ENCODE measurements at places on chromosomes 12 and 14. TPM values are rescaled to one million over a fixed set of nuclear protein-coding genes. Genes with fewer than 3 reads are reported as not detected.

- DNase-seq, result no peak
These were observed 115.3 kb upstream of the PRB2 start for GRCh38 chr12:11510671-11511070.

GRCh38 chr14:103243764-103244737, 90.0 kb upstream of the EIF5 start:
- no peak for DNase-seq

DNA sequence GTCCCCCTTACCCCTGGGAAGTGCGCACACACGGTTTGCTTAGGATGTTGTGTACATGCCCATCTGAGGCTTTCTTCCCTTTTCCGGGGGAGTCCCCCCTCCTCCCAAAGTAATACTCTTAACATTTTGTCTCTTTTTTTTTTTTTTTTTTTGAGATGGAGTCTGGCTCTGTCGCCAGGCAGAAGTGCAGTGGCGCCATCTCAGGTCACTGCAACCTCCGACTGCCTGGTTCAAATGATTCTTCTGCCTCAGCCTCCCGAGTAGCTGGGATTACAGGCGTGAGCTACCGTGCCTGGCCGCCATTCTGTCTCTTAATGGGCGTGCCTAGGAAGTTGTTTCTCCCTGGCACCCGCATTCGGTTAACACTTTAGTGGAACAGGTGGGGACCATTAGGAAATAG, 4.5 kb upstream of the GMFB start:
- no peak for DNase-seq

- DNase-seq, result no peak
These were observed 275.2 kb downstream of the GXYLT1 start for GRCh38 chr12:41869432-41869831.

GRCh38 chr14:103370087-103370486, 15.1 kb upstream of the MARK3 start:
- no peak for DNase-seq

DNA sequence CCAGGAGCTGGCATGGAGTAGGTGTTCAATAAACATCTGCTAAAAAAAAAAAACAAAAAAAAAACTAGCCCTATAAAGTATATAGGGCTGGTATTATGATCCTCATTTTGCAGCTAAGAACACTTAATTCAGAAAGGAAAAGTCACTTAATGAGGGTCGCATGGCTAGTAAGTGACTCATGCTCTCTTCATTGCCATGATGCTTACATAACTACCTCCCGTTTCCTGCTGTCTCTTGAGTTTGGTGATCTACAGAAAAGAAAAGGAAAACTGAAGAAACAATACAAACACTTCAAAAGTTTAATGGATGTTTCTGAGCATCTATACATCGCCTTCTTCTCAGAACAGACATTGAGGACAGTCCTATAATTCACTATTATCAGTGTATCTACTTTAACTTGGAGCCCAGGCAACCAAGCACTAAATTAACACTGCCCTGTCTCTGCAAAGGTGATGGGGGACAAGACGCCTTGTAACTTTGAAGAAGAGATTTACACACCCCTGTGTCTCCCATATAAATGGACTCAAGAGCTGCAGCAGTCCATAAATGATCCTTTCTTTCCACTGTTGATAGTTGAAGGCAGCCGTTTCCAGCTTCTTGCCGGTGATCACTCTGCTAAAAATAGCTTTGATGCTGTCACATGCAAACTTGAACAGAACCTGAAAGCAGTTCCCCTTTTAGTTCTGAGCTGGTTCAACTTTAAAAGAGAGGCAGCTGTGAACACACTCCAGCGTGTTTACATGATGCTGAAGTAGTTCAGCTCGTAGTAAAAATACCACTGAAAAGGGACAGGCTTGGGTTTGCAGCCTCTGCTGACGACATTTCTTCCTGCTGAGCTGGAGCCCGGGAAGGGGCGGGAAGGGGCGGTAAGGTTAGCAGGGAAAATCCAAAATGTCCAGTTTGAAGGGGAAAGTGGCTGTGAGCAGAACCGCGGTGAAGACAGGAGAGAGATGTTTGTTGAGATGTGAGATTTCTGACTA, 113.3 kb downstream of the FOXN3 start:
- DNase-seq, result peak; percentile 79

DNA sequence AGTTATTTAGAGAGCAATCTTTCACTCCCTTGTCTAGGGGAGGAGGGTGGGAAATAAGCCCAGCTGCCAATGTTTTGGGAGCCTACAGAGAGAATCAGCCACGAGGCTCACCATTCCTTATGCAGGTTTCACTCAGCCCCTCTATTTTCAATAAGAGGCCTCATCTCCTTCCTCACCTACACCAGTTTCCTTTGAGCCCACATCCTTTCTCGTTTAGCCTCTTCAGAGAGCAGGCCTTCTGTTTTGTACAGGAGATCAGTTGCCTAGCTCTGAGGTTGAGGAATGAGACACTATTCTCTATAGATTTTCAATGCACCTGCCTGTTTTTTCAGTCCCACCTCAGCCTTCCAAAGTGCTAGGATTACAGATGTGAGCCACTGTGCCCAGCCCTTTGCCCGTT, 17.9 kb downstream of the SNAPC1 start:
- no peak for DNase-seq

GRCh38 chr12:76766161-76766560, 2.2 kb downstream of the ZDHHC17 start:
- DNase-seq, result no peak

GRCh38 chr12:44331269-44331668, 495.4 kb downstream of the TMEM117 start:
- no peak for DNase-seq

DNA sequence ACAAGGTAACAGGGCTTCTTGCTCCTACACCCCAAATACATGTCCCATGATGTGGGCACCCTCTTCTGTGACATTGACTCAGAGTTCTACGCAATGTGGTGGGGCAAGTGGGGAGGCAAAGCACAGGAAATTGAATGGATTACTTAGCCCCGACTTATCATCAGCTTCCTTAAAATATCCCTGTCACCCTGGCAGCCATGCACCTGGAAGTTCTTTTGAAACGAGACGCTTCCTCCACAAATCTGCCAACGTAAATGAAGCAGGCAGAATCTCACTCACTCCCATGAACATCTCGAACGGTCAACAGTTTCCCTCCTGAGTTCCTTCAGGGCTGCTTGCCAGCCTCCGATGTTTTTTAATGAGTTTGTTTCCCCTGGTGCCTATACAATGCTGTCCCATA, 33.5 kb downstream of the RNFT2 start:
- no peak for DNase-seq

- DNase-seq, result no peak
These were observed 3.0 kb downstream of the KIF5A start for GRCh38 chr12:57552835-57553313.

GRCh38 chr12:111274777-111275176, 94.1 kb downstream of the PHETA1 start:
- no peak for DNase-seq

DNA sequence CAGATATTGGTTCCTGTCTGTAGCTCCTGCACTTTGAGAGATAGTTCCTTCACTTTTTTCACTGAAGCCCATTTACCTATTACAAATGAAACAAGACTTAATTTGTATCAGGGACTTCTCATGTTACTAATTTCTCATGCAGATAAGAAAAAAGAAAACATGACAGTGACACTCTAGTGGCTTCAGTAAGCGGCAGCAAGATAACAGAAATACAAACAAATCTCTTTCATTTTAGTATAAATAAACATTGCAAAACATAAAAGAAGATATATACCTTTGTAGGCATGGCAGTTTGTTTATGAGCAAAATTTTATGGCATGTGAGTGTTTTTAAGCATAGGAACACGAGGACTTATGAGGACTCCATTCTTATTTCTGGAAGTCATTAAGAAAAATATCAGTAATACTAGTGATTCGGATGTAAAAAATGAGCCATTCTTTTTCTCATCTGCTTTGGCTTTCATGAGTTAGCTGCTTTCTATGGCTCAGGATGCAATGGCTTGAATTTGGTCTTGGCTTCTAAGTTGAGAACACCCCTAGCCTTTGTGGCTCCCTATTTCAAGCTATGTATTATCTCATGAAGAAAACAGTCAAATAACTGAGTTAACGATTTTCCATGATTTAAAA, 310.1 kb upstream of the RGS6 start:
- DNase-seq, result no peak

GRCh38 chr14:69690042-69690441, 76.9 kb upstream of the SRSF5 start:
- DNase-seq, result no peak

- no peak for DNase-seq
These were observed 5.5 kb upstream of the GALC start for GRCh38 chr14:87998482-87998881.

GRCh38 chr14:46051796-46052195, 599.8 kb downstream of the RPL10L start:
- DNase-seq, result no peak

DNA sequence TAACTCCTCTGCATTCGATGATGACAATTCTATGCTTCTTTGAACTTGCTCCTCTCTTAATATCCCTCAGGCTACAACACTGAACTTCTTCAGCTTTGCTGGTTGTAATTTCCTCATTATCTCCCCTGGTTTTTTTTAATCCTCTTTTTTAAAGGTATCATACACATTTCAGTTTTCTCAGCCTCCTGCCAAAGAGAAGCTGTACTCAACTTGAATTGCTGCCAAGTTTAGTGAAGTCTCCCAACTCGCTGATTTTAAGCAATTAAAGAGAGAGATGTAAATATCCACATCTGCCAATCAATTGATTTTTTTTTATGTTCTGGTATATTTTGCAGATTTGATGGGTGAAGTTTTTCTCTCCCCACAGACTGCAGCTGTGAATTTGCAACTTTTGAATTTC, 817.8 kb downstream of the GALC start:
- no peak for DNase-seq

Gene TDRD9
- 1.4 TPM for total RNA-seq

Gene KLRD1
- total RNA-seq, result 23.6 TPM
